GM19239 (cell line): ENCODE measurements at places on chromosomes 7 and 10.

- no peak for DNase-seq
Measured at GRCh38 chr10:52853704-52854103, 81.1 kb upstream of the MBL2 start.

- no peak for DNase-seq
Measured at GRCh38 chr7:84277628-84278224, 83.1 kb upstream of the SEMA3A start.

DNA sequence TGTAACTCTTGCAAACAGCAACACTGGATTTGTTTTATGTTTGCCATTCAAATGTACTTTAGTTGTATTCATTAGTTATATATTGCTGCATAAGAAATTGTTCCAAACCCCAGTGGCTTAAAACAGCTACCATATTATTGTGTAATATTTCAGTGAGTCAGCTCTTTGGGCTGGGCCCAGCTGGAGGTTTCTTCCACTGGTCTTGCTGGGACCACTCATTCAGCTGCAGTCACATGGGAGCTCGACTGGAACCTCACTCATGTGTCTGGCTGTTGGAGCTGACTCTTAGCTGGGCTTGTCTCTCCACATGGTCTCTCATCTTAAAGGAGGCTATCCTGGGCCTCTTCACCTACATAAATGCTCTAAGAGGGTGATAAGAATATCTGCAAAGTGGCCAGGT, 23.2 kb upstream of the PIP4K2A start:
- DNase-seq: no peak

DNA sequence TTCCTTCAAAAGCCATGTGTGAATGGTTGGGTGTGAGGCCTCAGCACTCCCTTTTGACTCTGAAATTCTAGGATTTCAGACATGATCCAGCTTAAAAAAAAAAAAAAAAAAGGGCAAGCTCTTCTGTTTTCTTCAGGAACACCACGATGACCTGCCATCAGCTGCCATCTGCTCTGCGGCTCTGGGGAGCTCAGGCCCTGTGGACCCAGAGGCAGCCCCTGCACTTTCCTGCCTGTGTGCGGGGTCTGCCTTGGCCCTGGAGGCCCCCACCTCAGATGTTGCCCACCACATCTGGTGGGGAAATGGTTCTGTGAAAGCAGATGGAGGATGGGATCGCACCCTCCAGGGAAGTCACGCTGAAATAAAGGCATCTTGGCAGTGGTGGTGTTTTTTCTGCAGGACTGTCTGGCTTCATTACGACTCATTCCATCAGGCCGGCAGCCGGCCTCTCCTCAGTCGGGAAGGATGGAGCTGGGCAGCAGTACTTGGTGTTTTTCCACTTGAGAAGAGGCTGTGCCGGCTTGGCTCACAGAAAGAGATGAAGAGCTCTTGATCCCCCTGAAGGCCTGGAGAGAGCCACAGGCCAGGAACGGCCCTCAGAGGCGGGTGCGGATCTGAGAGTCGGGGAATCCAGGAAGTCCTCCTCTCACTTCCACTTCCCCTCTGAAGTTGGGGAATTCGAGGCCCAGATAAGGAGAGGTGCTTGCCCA, 66.1 kb upstream of the AQP1 start:
- DNase-seq: no peak

GRCh38 chr7:49091519-49091918, 167.2 kb downstream of the CDC14C start:
- no peak for DNase-seq

DNA sequence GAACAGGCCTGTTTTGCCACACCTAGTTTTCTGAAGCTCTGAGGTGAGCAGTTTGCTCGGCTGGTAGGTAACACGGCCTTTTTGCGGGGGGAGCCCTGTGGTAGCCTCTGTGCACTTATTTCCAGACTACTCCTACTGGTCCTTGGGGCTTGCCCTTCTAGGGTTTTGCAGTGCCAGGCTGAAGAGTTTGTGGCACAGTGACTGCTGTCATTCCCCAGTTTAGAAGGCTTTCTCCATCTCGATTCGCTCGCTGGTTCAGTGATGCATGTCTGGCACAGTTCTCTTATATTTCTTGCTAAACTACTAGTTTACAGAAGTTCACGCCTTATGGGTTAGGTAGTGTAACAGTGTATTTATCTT, 711 bp downstream of the KIF20B start:
- no peak for DNase-seq

GRCh38 chr10:13661256-13661655, 74.5 kb downstream of the PRPF18 start:
- no peak for DNase-seq

DNA sequence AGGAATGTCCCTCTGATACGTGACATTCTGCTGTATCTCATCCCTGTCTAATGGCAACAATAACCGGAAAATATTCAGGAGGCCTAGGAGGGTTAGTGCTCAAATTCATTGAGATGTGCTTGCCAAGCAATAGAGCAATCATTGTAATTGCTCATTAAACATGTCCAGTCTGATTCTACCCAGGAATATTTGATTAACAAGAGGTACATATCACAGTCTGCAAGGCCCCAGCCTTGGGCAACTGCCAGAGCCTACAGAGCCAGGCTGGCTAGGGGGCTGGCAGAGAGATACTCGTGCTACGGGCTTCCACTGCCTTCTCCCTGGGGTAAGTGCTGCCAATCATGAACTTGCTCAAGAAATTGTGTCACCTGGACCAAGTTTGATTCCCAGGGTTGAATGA, 99.1 kb downstream of the ALOX5 start:
- no peak for DNase-seq

DNA sequence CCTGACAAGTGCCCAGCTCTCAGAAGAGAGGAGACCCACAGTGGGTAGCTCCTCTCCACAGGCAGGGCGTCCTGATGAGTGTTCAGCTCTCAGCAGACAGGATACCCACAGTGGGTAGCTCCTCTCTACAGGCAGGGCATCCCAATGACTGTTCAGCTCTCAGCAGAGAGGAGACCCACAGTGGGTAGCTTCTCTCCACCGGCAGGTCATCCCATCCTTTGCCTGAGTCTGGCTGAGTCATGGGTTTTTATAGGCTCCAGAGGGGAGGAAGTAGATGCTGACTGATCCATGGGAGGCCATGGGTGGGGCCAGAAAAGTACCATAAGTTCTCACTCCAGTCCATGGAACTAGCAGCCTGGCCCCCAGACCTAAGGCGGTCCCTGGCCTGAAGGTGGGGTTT, 18.5 kb downstream of the CFAP70 start:
- DNase-seq: no peak

- no peak for DNase-seq
Measured at GRCh38 chr7:5143935-5144903, 45.8 kb upstream of the WIPI2 start.

GRCh38 chr7:106166651-106167342, 54.7 kb upstream of the SYPL1 start:
- no peak for DNase-seq

- DNase-seq: peak; percentile 56
Measured at GRCh38 chr7:45203936-45204445, 46.4 kb downstream of the RAMP3 start.

GRCh38 chr10:131433568-131433967, 122.0 kb upstream of the TCERG1L start:
- no peak for DNase-seq
